ENCODE measurements at places on chromosomes 12 and 14.

GRCh38 chr12:13817131-13817530, 164.3 kb downstream of the GRIN2B start:
- DNase-seq = no peak

DNA sequence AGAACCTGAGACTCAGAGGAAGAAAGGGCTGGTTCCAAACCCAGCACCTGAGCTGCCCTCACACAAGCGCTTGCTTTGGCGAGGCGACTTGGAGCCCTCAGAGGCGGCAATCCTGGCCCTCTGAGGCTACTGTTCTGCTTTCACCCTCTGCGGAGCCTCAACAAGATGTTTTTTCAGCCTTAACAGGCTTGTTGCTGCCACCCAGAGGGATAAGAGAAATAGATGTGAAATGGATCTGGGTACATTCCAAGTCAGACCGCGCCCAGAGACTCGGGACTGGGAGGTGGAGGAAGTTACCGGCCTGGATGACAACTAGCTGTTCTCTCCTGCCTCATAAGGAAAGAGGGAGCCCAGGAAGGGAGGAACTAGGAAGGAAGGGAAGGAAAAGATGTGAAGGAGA, 89.6 kb downstream of the TTC7B start:
- DNase-seq = no peak

DNA sequence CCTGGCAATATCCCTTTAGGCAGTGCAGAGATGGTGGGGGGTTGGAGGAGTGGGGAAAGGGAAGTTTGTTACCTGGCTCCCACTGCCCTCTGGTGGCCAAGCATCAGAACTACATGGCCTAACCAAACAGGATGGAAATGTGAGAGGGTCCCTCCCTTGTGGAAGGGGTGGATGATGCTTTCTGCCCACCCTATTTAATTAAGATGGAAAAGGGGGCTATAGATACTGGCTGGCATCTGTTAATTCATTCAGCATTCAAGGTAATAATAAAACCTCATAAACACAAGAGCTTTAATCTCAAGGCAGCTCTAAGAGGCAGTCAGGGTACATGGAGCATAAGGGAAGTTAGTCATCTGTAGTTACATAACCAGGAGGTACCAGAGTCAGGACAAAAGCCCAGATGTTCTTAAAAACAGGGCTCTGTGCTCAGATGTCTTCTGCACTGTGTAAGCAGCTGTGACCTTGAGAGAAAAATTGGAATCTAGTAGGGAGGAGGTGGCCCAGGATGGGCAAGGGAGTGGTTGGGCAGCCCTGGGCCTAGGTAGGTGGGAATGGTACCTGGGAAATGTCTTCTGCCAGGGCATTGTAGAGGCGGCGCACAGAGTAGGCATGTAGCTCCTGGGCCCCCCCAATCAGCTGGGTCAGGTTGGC, 4.6 kb downstream of the AP1G2 start:
- DNase-seq = no peak

GRCh38 chr14:85702997-85703396, 173.1 kb downstream of the FLRT2 start:
- DNase-seq = no peak

- no peak for DNase-seq
Observed at GRCh38 chr12:123764109-123764508, 2.0 kb downstream of the DNAH10 start.

DNA sequence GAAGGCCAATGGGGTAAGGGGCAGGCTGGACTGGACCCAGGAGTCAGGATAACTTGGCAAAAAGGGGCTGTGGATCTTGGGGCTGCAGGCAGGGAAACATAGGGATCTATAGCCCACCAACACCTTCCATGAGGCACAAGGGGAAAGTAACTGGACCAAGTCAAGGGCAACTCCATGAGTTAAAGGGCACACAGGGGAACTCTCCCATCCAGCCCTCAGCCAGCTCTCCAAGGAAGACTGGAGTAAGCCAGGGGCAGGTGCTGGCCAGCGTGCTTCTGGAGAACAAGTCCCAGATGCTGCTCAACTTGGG, 31.3 kb upstream of the ZFP36L1 start:
- DNase-seq = no peak

- DNase-seq = no peak
Observed at GRCh38 chr12:80325167-80325959, 118.7 kb upstream of the PTPRQ start.

GRCh38 chr12:102297412-102297811, 99.8 kb upstream of the PMCH start:
- no peak for DNase-seq

GRCh38 chr14:92591346-92591745, 77.8 kb downstream of the RIN3 start:
- DNase-seq = no peak

- DNase-seq = no peak
Observed at GRCh38 chr14:33834466-33835260, 116.2 kb downstream of the EGLN3 start.

DNA sequence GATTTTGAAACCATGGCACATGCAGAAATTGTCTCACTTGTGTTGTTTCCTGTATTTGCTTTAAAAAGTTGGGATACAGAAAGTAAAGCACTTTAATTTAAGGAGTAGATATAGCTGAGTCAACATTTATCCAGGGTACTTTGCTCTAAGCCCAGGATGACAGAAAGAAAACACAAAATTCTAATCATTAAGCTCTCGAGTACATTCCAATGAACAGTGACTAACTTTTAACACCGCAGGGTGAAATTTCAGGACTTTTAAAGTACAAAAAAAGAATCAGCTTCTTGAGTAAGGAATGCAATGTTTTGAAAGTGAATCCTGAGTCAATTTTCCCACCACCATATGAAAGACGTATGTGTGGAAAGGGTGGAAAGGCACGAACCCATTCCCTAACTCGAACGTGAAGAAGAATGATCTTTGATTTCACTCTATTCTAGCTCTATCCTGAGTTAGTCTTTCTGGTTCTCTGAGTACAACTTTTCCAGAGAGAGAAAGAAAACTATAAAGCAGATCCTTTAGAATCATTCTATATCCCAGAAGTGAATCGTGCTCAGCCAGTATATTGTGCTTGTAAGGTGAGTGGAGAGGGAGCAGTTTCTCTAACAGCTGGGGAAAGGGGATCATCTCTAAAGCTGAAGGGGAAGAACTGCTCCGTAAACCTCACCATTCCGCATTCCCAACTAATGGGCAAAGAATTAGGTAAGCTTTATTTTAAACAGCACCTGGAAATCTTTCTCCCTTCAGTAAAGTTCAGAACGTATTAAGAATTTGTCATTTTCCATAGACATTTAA, 779.0 kb upstream of the FLRT2 start:
- DNase-seq = no peak

DNA sequence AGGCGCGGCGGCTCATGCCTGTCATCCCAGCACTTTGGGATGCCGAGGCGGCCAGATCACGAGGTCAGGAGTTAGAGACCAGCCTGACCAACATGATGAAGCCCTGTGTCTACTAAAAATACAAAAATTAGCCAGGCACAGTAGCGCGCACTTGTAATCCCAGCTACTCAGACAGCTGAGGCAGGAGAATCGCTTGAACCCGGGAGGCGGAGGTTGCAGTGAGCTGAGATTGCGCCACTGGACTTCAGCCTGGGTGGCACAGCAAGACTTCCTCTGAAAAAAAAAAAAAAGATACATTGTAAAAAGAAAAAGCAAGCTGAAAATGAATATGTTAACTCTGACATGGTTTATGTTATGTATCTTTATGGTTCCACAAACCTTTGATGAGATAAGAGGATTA, 33.6 kb downstream of the RPGRIP1 start:
- no peak for DNase-seq

DNA sequence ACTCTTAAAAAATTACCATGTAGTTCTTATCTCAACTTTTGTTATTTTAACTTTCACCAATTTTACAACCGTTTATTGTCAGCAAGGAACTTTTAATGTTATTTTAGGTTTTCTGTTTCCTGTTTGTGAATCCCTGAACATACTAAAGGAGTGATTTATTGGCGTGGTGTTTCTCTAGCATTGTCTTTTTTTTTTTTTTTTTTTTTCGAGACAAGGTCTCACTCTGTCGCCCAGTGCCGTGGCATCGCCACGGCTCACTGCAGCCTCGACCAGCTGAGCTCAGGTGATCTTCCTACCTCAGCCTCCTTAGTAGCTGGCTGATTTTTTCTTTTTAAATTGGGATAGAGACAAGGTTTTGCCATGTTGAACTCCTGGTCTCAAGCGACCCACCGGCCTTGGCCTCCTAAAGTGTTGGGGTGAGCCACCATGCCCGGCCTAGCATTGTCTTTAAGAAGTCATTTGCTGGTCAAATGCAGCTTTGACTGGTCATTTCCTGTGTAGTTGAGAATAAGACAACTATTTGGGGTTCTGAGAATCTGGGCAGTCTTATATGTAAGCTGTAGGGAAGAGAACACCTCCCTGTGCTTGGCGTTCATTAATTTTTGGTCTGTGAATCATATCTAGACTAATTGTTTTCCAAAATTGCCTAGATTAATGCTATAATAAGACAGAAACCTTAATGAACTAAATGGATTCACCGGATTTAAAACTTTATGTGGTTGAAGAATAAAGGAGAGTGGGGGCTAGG, 2.1 kb downstream of the WASHC4 start:
- no peak for DNase-seq

GRCh38 chr12:105944628-105945027, 194.1 kb downstream of the NUAK1 start:
- no peak for DNase-seq

DNA sequence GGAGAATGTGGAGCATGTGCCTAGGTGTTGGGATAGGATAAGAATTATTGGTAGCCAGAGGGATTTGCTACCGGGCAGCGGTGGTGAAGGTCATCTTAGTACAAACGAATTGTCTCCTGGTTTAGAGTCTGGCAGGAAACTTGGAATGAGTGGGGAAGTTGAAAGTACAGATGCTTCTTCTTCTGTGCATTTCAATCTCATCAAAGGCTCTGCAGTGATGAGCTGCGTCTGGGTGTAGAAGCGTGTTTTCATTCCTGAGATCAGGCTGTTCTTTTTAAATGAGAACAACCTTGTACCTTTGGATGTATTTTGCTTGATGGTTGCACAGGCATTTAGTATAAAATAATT, 2.1 kb downstream of the WNK1 start:
- no peak for DNase-seq

DNA sequence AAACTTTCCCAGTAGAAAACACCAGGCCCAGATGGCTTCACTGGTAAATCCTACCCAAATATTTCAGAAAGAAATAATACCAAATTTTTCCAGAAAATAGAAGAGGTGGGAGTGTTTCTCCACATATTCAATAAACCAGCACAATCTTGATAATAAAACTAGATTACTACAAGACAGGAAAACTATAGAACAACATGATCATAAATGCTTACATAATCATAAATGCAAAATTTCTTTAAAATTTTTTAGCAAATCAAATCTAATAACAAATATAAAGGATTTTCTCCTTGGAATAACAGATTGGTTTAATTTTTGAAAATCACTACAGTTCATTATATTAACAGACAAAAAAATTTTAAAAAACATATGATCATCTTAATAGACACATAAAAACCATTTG, 294.5 kb downstream of the BCL11B start:
- DNase-seq = no peak

DNA sequence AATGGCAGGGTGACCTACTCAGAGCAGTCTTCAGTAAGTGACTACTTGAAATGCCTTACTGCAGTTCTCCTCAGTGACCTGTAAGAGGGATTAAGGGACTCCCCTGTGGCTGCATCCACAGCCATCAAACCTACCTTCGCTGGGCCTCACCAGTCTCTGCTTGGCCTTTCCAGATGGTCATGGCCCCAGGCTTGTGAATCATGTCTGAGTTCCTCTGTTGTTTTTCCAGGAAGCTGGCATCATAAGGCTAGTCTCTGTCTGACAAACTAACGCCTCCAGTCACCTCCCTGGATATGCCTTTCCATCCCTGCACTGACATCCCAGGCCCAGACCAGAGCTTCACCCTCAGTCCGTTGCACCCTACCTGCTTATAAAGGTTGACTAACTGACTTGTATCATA, 14.0 kb downstream of the RNASE2 start:
- DNase-seq = no peak

- no peak for DNase-seq
Observed at GRCh38 chr12:124816295-124816854, 47.3 kb downstream of the SCARB1 start.

DNA sequence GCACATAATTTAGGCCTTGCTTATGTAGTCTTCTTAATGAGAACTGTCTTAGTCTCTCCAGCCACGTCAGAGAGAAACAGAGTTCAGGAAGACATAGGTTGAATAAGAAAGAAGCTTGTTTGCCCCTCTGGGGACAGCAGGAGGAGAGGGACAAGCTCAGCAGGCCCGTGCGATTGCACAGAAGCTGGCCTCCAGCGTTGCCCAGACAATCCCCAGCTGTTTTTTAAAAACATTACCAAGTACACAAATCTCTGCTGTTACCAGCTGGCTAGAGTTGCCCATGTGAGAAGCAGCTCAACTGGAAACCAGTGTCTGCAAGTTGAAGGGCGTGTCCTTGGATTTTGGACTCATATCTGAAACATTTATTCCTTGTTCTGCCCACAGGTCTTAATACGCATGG, 232.6 kb downstream of the EFCAB11 start:
- DNase-seq = no peak

DNA sequence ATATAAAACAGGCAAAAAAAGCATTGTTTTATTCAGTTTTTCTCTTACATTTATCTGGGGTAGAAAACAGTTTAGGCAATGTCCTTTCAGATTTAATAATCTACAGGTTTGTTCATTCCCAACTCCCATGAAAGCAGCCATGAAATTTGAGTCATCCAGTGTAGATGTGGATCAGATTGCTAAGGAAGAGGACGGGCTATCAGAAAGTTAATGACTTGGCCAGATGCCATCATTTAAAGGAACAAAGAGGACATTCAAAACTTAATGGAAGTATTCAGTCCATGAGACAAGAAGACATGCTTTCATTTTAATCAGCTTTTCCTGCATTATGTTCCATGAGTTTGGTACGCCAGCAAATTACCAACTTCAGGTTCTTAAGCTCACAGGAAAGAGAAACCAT, 31.1 kb upstream of the POC1B start:
- no peak for DNase-seq

- no peak for DNase-seq
Observed at GRCh38 chr12:9404031-9404430, 195.8 kb upstream of the PZP start.

DNA sequence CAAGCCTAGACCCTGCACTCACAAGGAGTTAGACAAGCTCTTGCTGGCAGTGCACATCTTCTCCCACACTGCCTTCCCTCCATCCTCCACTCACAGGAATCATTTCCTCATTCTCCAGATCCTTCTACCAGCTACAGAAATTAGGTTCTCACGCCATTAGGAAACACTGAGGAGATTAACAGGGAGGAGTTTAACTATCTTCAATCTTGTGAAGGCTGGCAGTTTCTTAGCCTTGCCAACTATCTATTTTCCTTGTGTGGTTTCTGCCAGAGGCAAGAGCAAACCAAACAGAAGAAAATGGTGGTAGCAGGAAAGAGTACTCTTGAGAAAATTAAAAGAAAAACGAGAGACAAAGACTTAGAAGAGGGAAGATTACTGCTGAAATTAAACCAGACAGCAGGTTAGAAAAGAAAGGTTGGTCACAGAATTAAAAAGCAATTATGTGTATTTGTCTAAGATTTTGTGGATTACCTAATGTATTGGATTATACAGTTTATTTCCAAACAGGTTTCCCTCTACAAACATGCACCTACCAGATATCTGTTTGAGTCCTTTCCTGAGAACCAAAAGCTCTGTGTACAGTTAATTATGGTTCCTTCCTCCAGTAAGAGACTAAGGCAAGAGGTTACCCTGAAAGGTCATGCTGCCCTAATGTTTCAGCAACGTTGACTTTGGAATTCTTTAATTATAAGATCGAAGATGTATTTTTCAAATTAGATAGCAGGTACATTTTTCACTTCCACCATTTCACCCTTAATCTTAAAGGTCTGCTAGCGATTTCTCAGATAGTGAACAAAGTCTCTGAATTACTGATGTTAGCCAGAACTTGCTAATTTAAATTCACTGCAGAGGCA, 5.0 kb downstream of the RERG start:
- DNase-seq = no peak

Data from stimulated activated CD8-positive, alpha-beta memory T cell treated with anti-CD3 and anti-CD28 coated beads, Interleukin-15, amount 100 ng/mL, for 24 hours (primary cell).